Activated gamma-delta T cell (primary cell): ENCODE measurements at places on chromosomes 16 and 17.

DNA sequence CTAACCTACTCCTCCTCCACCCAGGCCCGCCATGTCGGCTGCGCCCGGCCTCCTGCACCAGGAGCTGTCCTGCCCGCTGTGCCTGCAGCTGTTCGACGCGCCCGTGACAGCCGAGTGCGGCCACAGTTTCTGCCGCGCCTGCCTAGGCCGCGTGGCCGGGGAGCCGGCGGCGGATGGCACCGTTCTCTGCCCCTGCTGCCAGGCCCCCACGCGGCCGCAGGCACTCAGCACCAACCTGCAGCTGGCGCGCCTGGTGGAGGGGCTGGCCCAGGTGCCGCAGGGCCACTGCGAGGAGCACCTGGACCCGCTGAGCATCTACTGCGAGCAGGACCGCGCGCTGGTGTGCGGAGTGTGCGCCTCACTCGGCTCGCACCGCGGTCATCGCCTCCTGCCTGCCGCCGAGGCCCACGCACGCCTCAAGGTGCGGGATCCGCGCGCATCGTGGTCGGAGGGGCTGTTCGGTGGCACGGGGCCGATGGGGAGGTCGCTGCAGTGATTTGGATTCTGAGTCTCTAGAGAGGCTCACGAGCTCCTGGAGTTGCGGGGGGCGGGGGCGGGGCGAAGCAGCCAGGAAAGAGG, 878 bp downstream of the TRIM72 start:
- no peak for DNase-seq

GRCh38 chr17:5506307-5506706, 19.9 kb downstream of the MIS12 start:
- DNase-seq = no peak

- DNase-seq = no peak
These were observed 130.4 kb downstream of the TANC2 start for GRCh38 chr17:63096426-63096825.

DNA sequence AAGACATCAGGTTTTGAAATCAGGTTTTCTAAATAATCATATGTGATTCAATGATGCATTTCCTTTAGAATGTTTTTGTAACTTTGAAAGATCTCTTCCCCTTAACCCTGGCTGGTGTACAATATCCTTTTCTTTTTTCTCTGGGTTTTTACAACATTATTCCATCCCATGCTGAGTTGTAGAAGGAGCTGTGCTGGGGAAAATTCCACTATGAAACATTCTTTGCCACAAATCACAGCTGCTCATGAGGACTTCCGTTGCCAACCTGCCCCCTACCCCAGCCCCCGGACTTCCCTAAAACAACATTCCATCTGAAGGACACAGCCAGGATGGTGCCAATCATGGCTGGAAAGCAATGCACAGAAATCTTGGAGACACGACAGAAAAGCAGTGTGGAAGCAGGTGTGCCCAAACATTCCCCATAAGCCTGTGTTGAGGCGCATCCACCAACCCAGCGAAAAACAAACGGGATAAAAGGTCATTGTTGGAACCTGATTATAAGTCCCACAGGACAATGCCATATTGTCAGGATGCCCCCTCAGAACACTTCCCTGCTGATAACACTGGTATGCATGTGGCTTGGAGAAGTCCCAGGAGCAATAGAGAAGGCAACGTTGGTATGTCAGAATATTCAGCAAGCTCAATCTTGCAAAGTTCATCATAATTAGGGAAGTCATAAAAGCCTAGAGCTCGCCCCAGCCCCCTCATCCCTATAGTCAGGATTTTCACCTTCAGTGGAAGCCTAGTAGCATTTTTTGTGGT, 475.0 kb downstream of the HS3ST3B1 start:
- DNase-seq = no peak

- no peak for DNase-seq
These were observed 219.0 kb downstream of the CPPED1 start for GRCh38 chr16:12584488-12585233.

GRCh38 chr17:17860766-17861107, 24.0 kb upstream of the SREBF1 start:
- DNase-seq = no peak
